ENCODE measurements at places on chromosomes 2 and 18.
A peak's percentile ranks its signal among the peaks of the same experiment; 100 is the strongest.

DNA sequence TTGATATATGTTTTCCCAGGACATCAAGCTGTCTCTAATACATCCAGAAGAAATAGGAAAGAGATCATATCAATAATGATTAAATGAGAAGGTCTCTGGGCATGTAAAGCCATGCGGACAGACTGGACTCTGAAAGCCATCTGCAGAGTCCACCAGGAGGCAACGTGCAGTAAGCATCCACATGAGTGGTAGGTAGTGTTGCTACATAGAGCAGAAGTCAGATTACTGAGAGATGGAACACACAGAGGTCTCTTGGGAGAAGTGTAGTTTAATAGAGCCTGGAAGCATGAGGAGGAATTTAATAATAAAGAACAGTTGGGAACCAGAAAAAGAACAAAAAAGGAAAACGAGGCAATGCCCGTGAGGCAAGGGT lies 758.1 kb upstream of the DDX18 start:
- DNase-seq = no peak

DNA sequence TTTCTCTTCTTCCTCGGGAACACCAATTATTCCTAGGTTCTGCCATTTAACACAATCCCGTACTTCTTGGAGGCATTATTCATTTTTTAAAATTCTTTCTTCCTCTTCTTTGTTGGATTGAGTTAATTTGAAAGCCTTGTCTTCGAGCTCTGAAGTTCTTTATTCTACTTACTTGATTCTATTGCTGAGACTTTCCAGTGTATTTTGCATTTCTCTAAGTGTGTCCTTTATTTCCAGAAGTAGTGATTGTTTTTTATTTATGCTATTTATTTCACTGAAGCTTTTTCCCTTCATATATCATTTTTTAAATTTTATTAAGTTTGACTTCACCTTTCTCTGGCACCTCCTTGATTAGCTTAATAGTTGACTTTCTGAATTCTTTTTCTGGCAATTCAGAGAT lies 13.6 kb upstream of the UPP2 start:
- DNase-seq = no peak

DNA sequence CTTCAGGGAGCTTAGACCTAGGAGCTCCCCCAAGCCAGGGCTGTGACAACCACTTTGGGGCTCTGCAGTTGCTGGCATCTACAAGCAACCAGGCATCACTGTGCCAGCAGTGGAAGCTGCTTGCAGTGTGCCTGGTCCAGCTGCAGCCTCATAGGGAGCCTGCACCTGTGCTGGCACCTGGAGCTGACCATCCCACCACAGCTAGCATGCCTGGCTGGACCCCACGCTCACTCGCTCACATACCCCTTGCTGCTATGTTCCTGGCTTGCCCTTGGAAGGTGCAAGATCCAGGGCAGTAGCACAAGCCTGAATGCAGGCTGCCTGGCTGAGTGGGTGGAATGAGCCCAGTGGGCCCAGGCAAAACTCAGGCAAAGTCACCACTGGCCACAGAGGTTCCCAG lies 82.5 kb downstream of the ZNF804A start:
- no peak for DNase-seq

GRCh38 chr2:218959141-218959731 lies at the start of gene CDK5R2:
Gene CDK5R2, plus strand, starts transcription at chr2:218959666. Its CDS starts 155 bp downstream, at chr2:218959821.
- peak; percentile 85 for DNase-seq

- DNase-seq = no peak
These were observed 295.3 kb upstream of the COL3A1 start for GRCh38 chr2:188678882-188679281.

DNA sequence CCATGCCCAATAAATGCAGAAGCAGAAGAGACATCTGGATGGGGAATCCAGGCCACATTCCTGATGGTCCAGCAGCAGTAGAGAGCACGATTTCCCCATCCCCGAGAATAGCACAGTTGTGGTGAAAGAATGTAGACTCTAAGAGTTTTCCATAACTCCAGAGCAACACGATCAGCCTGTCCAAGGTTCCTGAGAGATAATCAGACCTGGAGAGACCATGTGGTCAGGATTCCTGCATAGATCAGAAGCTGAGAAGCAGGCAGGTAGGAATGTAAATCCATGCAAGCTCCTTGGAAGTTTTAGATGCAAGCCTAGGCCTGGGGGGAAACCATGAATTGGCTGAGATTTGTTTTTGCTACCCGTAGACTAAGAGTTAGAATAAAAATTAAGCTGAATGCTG lies 34.2 kb upstream of the PTPRM start:
- DNase-seq = no peak

DNA sequence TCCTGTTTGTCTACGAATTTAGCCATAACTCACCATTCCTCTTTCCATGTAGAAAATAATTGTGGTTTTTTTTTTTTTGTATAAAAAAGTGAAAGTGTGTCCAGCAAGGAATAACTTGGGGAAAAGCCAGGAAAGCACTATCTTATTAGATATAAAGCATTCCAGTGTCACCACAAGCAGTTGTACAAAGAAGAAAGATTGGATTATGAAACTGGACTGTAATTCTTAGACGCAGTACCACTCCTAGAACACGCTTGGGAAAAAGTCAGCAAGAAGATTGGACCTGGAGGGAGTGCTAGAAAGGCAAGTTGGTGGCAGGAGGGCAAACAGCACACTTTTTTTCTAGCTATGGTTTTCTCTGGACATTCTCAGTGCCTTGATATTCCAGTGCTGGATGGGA lies 186.7 kb downstream of the PARD3B start:
- DNase-seq = no peak

DNA sequence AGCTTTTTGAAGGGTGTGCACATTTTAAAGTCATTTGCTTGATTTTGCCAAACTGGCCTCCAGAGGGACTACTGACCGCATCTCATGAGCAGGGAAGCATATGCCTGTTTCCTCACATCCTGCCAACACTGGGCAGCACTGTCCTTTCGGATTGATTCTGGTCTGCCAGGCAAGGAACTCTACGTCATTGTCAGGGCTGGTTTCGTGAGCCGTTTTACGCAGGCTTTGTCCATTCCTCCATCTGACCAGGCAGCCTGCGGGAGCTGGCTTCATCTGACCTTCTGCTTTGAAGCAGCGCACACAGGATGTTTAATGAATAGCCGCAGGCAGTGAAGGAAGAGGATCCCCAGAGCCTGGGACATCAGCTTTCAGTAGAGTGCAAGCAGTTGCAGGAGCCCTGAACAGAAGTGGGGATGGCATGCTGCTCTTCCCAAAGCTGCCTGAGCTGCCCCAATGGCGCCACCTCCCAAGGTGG lies 46.3 kb upstream of the SEMA4C start:
- DNase-seq = no peak

DNA sequence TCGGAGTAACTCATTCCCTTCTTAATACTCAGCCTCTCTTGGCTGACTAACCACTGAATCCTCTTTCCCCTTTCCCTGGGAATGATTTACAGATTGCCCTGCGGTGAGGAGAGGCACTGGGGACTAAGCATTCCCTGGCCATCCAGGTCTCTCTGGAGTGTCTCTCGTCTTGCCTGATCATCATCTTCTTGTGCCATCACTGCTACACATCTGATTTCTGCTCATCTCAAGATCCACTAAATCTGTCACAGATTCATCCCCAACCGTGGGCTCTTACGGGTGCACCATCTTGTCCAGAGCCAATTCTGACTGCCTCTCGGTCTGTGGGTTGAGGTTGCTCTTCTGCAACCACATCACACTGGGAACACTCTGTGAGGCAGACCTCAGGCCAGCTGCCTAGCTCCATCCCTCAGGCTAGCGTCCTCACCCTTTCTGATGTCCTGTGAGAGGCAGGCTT lies 12.0 kb downstream of the SFTPB start:
- DNase-seq = no peak

DNA sequence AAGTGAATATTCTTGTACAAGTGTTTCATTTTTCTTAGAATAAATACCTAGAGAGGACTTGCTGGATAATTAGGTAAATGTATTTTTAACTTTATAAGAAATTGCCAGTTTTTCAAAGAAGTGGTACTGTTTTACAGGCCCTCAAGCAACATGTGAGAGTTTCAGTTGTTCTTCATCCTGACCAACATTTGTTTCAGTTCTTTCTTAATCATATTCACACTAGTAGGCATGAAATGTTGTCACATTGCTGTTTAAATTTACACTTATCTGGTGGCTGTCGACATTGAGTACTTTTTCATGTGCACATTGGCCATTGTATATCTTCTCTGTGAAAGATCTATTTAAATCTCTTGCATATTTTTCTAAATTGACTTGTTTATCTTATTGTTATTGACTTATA lies 178.1 kb downstream of the ACOXL start:
- no peak for DNase-seq

GRCh38 chr2:118202707-118203303 lies 114.5 kb downstream of the INSIG2 start:
- DNase-seq = peak; percentile 67

GRCh38 chr2:56244911-56245530 lies 61.2 kb downstream of the CCDC85A start:
- DNase-seq = no peak

- no peak for DNase-seq
These were observed 95.7 kb downstream of the NEDD4L start for GRCh38 chr18:58139459-58140386.
